ENCODE measurements at places on chromosomes 4 and X.

- DNase-seq, result no peak
Measured at GRCh38 chrX:39903937-39904336, 193.8 kb downstream of the BCOR start.

- DNase-seq, result no peak
Measured at GRCh38 chr4:184252136-184253071, 34.7 kb upstream of the ENPP6 start.

DNA sequence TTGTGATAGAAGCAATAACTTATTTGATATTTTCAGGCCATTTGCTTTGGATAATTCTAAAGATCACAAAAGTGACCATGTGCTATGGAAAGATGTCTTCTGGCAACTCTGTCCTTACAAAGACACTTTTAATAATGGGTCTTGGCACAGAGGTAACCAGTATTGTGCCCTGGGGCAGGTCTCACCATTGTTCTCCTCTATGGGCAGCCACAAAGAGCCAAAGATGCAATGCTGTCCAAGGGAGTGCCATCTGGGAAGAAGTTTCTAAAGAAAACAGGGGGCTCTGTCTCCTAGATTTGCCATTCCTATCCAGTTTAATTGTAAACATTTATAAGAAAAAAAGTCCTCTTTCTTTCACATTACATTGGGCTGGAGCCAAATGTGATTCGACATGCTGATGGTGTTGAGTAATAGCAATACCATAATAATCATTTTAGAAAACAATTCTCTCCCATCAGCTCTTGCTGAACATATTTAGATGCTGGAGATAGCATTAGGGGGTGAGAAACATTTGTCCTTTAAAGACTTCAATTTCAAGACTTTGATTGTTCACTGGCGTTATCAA lies 179.9 kb downstream of the KIT start:
- DNase-seq, result no peak

DNA sequence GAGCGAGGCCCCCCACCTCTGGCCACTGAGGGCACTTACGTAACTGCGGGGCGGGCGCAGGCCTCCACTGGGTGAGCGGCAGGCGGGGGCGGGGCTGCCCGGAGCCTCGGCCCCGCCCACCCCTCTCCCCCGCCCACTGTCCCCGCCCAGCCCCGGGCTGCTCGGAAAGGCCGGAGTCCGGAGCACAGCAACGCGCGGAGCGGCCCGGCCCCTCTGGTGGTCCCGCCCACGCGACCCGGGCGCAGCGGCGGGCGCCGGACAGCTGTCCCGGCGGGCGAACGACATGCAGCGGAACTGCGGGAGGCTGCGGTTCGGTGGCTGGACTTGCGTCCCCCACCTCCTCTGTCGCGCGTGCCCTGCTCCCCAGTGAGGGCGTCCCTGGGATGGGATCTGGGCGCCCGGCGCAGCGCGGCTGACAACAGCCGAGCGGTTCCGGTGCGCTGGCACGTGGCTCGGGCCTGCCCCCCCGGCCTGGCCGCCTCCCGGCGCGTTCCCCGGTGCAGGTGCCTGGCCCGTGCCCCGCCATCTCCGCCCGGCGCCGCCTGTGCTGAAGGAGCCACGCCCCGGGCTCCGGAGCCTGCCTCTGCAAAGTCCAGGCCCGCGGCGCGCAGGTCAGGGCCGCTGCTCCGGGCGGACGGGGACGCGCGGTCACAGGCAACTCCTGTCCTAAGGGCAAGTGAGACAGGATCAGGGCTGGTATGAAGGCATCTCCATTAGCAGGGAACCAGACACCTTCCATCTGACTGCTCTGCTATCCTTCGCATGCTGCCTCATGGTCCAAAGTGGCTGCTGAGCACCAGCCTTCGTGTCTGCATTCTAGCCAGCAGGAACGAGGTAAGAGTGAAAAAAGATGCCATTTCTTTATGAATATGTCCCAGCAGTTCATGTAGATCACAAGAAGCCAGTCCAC lies 21.8 kb upstream of the JAKMIP1 start:
- DNase-seq, result peak; percentile 16

DNA sequence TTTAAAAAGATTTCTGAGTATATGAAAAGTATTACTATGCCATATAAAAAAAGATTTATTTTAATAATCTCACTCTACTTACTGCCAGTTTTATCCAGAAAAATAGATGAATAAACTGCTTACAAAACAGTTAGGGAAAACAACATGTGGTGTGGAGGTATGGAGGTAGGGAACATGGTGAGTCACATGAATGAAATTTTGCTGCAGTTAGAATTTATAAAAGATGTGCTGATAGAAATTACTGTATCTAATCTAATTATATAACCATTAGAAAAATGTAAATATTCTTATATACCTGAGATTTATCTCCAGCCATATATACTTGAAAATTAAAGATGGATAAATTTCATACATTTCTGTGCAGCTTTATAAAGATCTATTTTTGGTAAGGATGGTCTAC lies 184.0 kb upstream of the ANK2 start:
- DNase-seq, result no peak

- no peak for DNase-seq
Measured at GRCh38 chrX:78327370-78328086, at the start of gene CYSLTR1. TSS of gene CYSLTR1 (minus strand) at chrX:78327611. CDS start at chrX:78273746, 53,865 bp downstream.

GRCh38 chr4:170030121-170030520 lies 3.9 kb upstream of the MFAP3L start:
- DNase-seq, result no peak

DNA sequence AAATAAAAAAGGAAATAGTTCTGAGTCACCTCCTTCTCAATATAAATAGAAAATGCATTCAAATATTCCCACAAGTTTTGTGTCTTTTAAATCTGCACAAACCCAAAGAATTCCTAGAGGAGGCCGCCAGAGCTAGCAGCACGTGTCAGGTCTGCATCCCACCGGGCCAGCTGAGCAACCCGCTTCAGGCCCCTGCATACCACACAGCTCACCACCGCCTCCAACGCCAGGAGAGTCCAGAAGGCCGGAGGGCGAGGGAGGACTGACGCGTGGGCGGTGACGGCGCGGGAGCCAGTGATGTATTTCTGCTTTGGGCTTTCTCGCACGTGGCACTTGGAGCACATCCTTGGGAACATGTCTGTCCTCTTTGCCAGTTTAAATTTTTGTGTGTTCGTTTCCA lies 61.9 kb upstream of the CLDN34 start:
- DNase-seq, result no peak

GRCh38 chr4:3461515-3462291 lies 1.4 kb upstream of the DOK7 start:
- DNase-seq, result no peak

DNA sequence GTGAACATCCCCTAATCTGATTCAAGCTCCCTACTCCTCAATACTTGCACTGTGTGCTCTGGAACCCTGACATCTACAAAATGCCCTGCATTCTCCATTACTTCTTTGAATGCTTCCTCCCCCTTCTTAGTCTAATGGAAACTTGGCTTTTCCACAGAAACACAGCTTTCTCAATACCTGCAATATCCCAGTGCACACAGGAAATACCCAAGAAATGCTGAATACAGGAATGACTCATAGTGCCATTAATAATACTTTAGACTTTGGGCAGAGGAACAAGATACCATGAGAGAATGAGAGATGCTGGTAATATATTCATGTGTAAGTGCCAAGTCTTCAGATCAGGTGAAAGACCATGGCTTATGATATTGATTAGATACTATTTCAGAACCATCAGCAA lies 5.6 kb downstream of the QRFPR start:
- no peak for DNase-seq

DNA sequence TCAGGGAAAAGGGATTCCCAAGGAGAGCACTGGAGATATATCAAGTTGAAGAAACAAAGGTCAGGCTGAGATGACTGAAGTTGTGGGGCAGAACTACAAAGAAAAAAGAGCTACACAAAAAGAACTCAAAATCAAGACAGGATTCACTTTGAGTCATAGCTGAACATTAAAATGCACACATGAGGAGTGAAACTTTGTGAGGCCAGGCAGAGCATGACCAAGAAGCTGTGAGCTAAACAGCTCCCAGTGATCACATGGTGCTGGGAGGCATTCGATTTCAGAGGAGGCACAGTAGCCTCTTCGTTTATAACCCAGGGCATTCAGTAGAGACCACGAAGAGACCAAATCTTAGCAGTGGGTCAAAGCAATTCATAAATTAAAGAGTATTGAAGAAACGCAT lies 145.3 kb downstream of the ATRX start:
- no peak for DNase-seq

- DNase-seq, result no peak
Measured at GRCh38 chrX:31808357-31808756, 736.5 kb upstream of the FTHL17 start.

DNA sequence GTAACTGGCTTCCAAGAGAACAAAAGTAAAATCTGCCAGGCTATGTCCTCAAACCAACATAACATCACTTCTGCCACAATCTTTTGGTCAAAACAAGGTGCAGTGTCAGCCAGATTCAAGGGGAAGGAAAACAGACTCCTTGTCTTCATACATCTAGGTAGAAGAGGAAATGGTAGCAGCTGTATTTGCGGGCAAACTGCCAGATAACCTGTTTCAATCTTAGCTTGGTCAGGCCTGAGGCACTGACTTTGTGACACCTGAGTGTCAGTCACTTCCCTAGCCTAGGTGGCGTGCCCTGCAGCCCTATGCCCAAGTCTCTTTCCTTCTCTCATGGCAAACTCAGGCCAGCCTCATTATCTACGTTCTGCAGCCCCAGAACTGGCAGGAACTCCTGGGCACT lies 146.2 kb upstream of the JADE1 start:
- DNase-seq, result no peak

DNA sequence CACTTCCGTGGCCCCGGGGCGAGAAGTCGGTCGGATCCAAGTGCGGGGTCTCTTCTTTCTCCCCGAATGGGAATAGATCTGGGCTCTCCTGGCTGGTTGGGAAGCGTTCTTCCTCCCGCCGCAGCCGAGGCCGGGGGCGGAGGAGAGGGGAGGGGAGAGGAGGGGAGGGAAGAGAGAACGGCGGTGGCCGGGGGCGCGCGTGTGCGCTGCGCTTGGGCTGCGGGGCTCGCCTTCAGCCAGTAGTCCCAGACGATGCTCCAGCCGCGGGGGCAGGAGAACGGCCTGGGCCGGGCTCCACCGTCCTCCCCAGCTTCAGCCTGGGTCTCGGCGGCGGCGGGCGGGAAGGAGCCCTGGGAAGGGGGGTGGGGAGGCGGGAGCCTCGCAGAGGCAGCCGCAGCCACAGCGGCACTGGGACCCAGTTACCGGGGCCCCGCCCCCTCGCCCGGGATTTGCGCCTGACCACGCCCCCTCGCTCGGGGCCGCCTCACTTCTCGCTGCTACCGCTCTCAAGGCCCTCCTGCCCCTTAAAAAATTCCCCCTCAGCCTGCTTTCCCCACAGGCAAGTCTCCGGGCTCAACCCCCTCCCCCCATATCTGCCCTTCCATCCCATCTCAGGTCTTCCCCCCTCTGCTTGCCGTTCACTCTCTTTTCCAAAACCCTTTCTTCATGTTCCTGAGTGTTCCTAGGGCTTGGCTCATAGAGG lies at the start of gene FGD1:
FGD1 (minus strand) TSS at position 421 of the 703 bp plus-strand sequence. CDS start 802 bp downstream, outside the sequence.
- peak; percentile 7 for DNase-seq

- DNase-seq, result no peak
Measured at GRCh38 chr4:26047795-26048194, 133.8 kb downstream of the SMIM20 start.

DNA sequence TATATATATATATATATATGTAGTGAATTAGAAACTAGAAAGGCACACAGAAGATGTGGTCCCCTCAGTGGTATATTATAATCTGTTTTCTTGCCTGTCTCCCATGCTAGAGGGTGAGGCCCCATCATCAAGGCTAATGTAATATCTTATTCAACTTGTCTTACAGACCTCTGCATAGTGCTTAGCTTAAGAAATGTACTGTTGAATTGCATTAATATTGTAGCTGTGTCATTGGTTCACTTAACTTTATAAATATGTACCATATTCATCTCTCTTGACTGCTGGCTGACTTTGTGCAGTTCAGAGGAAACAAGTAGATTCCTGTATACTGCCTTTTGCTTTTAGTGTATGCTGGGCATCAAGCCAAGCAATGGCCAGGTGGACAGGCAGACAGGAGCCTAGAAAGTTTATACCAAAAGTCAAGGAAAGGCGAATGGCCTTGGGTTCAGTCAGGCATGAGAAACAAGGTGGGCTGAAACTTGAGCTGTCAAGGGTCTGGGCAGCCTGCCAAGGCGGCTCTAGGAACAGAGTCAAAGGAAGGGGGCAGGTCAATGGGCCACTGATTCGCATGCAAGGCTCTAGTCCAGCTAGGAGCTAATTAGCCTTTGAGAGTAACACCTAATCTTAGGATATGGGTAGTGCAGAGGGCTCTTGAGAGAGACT lies 78.8 kb upstream of the LEF1 start:
- DNase-seq, result no peak

DNA sequence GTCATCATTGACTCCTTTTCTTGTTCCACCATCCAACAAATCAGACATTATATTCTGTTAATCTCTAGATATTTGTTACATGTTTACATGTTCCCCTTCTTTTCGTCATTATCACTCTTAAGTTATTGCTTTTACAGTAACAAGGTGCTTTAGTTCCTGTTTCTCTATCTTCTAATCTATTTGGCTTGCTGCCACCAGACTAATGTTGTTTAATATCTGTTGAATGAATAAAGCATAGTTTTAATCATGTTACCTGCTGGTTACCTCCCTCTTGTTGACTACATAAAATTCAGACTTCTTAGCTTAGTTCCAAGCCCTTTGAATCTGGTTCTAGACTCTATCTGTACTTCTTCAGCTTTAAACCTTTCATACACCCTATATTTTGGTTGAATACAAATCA lies 129.8 kb upstream of the TRIM2 start:
- DNase-seq, result no peak

- no peak for DNase-seq
Measured at GRCh38 chr4:163744861-163745260, 250.4 kb downstream of the TMA16 start.

DNA sequence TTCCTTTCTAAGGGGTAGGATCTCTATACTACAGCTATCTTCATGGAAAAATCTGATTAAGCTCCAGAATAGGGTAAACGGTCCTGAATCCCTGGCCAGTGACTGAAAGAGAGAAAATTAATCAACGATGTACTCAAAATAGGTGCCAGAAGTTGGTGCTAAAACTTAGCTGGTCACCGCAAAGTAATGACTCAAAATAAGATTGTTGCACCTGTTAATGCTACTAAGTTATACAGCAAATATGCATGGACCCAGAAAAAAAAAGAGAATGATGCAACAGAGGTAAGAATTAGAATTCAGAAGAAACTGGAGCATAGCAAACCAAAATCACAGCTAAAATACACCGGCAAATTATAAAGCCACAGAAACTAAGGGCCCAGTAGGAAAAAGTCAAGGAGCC lies 239.7 kb upstream of the FAM241A start:
- DNase-seq, result no peak

- DNase-seq, result no peak
Measured at GRCh38 chr4:120432301-120432860, 365.7 kb upstream of the MAD2L1 start.

- peak; percentile 20 for DNase-seq
Measured at GRCh38 chr4:95165926-95166524, 382.7 kb downstream of the UNC5C start.

DNA sequence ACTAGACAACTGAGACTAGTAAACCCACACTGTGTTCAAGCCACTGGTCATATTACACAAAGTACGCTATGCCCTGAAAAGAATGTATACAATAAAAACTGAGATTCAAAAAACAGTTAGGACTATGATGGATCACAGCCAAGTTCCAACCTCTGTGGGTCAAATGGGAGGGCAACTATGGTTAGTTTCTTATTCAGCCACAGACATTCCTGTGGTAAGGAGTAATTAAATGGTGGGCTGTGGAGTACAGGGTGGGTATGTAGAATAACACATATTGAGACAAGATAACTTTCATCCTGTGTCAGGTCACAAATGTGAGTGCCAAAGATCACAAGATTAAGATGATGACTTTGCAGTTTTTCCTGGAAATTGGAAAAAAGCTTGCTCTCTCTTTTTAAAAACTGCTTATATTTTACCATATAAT lies 167.2 kb downstream of the NPNT start:
- DNase-seq, result no peak

All from T-helper 17 cell (primary cell).